ENCODE measurements at places on chromosomes 7 and 10.

- no peak for DNase-seq
Observed at GRCh38 chr10:68153473-68154210, 44.4 kb downstream of the MYPN start.

DNA sequence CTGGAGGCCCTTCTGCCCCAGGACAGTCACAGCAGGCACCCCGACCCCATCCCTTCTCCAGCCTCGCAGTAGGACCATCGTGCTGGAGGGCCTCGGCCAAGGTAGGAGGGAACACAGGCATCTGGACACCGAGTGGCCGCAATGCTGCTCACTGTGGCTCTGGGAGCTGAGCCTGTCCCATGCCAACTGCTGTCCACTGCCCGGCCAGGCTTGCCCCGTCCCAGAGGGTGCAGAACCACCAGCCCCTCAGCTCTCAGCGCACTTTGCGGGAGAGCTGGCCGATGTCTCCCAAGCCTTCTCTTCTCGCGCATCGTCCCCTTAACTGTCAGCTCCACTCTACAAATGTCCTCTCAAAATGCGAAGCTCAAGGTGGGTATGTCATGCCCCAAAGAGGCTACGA is 197.2 kb downstream of the PTPRN2 start:
- DNase-seq = no peak

DNA sequence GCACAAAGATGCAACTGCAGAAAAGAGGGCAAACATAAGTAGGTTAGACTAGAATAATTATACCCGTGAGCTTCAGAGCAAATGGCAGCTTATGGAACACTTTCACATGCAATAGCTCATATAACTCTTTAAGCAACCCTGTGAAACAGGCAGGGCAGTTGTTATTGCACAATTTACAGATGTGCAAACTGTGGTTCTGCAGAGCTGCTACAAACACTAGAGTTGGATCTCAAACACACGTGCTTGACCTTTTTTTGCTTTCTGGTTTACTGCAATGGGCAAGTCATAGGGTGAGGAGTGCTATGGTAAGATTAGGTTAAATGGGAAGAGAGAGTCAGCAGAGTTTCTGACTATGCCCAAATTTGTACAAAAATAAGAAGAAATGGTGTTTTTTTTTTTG is 610.8 kb downstream of the GATA3 start:
- DNase-seq = no peak

GRCh38 chr10:14102056-14102455 is 228.7 kb downstream of the FRMD4A start:
- DNase-seq = no peak

DNA sequence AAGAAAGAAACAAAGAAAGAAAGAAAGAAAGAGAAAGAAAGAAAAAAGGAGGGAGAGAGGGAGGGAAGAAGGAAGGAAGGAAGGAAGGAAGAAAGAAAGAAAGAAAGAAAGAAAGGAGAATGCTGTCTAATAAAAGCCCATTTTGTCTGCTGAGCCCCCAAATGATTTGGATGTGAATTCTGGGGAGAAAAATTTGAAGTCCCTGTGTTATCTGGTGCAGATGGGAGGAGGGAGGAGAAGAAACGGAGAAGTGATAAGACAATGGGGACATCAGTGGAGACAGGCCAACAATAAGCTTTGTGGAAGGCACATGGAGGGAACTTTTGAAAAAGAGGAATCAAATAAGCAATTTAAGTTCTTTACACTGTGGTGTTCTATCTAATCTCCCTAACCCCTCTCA is 24.6 kb upstream of the TMEM273 start:
- DNase-seq = no peak

DNA sequence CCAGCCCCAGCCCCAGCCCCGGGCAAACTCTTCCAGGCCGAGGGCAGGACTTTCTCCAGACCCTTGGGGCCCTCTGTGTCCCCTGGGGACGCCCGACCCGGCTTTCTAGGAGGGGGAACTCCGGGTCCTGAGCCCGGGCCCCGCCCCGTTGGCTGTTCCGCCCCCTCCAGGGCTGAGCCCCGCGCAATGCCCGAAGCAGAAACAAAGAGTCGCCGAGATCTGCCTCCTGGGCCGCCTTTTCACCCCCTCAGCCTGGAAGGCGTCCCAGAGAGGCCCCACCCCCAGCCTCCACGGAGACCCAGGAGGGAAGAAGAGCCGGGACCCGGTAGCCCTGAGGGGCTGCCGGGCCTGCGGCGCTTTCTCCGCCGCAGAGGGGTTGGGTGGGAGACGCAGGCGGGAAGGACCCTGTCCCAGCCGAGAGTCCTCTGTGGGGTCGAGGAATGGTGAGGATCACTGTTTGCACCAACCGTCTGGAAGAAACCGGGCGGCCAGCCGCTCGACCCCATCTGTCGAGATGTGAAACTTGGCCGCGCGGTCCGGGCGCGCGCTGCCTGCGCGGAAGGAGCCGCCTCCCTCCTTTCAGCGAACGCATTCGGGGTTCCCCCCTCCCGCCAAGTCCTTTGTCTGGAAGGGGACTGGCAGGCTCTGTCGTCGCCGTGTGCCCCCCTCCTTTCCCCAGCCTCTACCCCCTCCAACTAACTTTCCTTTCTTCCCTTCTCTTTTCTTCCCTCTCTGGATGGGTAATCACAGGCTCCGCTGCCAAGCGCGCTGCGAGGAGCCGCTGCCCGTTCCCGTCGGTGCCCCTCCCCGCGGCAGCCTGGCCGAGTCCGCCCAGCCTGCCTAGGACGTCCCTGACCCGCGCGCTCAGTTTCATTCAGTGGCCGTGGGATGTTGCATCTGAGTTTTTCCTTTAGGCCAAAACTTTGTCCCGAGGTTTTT is 10.2 kb downstream of the EN2 start:
- no peak for DNase-seq

GRCh38 chr10:22849077-22849805 is 78.6 kb upstream of the ARMC3 start:
- no peak for DNase-seq

- DNase-seq = no peak
Observed at GRCh38 chr10:47349516-47349915, 1.4 kb downstream of the RBP3 start.

- DNase-seq = no peak
Observed at GRCh38 chr7:11458736-11459483, 373.1 kb downstream of the THSD7A start.

DNA sequence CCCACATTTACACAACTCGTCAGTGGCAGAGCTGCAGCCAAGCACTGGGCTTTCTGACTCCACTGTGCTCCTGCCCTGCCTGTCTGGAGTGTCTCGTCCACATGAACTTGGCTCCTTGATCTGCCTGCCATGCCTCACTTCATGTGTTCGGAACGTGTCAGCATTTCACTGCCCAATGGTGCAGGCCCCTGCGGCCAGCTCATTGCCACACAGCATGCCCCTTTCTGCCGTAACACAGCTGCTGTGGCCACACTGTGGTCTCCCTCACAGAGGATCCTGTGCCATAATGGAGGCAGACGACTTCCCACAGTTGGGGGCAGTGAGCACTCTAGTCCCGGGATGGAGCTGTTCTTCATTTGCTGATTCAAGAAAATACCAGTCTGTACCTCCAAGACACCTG is 94.2 kb upstream of the GJD4 start:
- no peak for DNase-seq

- DNase-seq = no peak
Observed at GRCh38 chr7:8015100-8015745, 46.6 kb downstream of the GLCCI1 start.

GRCh38 chr7:103715376-103716120 is 269.5 kb upstream of the SLC26A5 start:
- DNase-seq = no peak

GRCh38 chr10:86371691-86372090 is 5.1 kb upstream of the GRID1 start:
- DNase-seq = no peak

DNA sequence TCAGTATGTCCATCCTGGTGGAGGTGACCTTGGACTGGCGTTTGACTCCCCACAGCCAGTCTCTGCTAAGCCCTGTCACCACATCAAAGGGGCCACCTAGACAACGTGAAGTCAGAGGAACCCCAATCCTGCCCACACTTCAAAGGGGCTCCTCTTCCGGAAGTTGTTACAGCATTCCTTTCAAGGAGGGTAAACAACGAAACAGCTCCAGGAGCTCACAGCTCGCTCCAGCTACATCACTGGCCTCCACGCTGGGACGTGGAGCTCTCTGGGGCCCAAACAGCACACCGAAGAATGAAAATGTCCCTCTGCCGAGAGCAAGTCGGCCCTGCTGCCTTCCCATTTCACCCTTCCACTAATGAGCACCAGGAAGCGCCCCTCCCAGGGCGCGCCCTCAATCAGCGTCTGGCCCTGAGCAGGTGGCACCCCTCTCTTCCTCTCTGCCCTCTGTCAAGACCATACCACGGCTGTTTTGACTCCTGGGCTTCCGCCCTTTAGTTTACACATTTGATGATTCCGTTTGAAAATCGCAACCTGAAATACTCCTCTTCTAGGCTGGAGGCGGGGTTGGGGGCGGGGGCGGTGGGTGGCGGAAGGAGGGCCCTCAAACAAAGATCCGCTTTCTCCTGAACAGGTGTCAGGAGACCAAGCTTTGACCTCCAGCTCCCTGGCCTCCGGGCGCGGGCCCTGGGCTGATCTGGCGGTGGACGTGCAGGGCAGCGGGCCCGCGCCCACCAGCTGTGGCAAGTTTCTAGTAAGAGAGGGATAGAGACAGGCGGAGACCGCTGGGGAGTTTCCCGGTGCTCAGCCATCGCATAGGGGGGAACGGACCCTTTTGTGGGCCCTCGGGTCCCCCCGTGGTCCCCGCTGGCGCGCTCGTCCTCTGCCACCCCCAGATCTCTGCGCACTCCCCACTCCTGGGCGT is 53.1 kb upstream of the KDM7A start:
- DNase-seq = peak; percentile 57

GRCh38 chr10:93804200-93804599 is 46.5 kb downstream of the LGI1 start:
- DNase-seq = no peak

DNA sequence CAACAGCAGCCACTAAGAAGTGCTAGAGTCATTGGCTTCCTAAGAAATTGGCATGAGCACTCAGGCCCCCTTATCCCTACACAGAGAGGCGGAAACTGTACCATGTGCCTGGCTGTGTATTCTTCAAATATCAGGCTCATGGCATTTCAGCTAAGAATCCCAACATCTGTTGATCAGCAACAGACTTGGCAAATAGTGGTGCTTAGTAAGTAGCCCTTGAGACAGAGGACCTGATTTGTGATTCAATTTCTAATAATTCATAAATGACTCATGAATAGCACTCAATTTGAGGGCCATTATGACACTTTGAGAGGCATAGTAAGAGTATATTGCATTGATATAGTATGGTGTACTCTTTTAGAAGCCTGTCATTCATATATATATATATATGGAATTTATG is 309.1 kb downstream of the LRMDA start:
- DNase-seq = no peak

DNA sequence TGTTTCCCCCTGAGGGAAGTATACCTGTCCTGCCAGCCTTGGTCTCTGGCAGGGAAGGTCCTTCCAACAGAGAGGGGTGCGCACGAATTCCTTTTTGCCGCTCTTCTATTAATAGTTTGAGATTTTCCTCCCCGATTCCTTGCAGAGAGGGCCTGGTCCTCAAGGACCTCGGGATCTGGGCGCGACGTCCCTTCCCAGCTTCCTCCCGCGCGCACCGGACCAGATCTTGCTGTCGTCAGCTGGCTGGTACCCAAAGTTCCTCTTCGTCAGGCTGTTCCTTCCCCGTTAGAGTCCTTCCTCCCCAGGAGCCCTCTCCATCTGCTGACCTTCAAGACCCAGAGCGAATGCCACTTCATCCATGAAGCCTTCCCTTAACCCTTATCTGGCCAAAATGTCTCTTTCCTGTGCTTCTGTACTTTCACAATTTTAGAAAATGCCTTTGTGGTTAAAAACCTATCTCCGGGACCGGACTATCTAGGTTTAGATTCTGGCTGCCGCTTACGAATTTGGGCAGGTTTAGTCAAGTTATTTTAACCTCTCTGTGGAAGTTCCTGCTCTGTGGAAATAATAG is 851 bp upstream of the GOT1 start:
- no peak for DNase-seq

DNA sequence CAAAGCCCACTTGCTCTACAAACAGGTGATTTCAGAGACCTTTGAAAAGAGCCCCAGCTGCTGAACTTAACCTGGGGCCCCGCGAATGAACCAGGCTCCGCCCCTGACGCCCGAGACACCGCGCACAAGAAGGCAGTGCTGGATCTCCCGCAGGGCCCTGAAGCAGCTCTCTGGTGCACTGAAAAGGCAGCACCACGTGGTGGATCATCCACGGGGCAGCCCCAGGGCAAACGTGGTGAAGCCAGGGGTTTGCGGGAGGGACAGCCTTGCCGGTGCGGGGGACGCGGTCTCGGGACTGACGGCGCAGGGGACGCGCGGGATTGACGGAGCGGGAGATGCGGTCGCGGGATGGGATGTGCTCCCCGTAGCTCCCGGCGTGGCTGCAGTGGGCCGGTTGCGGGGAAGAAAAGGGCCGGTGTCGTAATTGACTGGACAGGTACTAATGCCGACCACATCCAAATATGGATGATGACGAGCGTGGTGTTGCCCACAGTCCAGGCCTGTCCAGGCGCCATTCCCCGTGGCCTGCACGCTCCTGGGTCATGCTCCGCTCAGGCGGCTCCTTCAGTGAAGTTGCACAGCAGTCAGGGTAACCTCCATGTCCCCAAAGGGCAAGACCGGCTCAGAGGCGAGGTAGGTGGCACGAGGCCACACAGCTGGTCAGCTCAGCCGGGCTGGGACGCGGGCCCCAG is 421.1 kb downstream of the DNAJB6 start:
- DNase-seq = no peak

DNA sequence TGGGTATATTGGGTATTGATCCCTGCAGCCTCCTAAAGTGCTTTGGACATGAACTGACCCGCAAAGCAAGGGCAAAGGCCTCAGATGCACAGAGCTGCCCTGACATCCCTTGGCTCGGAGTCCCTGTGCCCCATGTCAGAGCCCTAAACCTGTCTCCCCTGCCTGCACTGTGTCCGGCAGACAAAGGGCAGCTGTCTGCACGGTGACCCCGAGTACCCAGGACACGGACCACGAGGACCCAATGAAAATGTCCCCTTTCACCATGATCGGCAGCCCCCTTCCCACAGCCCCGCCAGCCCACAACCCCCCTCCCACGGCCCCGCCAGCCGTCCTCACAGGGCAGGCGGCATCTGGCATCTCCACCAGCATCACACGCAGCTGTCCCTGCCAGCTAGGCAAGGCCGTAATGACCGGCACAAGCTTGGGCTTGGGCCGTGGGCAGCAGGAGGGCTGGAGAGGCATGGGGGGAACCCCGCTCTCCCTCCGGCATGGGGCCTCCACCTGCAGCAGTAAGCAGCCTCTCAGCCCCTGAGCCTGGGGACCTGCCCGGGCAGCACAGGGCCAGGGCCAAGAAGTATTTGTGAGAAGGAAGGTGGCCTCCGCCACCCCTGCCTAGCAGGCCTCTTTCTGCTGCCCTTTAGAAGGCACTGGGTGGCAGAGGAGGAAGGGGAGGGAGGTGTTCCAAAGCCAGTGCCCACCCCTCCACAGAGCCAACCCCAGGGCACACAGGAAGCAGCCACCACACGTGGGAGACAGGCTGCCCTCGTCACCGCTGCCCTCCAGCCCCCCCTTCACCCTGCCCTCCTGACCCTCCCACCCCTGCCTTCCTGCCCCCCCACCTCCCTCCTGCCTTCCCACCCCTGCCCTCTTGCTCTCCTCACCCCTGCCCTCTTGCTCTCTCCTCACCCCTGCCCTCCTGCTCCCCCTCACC is 10.1 kb downstream of the NUDT1 start:
- DNase-seq = no peak

Measured in T follicular helper cell (primary cell).